NT2/D1 (cell line): ENCODE measurements at places on chromosomes 5 and 9.

DNA sequence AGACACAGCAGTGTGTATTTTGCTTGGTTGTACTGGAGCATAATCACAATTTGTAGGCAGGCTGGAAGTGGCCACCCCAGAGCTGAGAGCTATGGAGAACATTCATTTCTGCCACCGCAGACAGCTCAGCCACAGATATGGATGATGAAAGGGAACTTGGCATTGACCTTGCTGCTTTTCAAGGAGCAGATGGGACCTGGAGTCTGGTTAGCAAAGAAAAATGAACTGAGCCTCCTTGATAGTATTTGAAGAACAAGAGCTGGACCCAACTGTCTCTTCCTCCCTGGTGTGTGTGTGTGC is 395.2 kb upstream of the ZNF462 start:
- DNase-seq = no peak

- no peak for DNase-seq
Measured at GRCh38 chr5:58360794-58361193, 99.1 kb downstream of the PLK2 start.

GRCh38 chr5:129902816-129903215 is 1.4 kb upstream of the CHSY3 start:
- DNase-seq = no peak

- DNase-seq = no peak
Measured at GRCh38 chr9:119709431-119709830, 340.2 kb upstream of the BRINP1 start.
